ENCODE measurements at places on chromosomes 1 and 21.

DNA sequence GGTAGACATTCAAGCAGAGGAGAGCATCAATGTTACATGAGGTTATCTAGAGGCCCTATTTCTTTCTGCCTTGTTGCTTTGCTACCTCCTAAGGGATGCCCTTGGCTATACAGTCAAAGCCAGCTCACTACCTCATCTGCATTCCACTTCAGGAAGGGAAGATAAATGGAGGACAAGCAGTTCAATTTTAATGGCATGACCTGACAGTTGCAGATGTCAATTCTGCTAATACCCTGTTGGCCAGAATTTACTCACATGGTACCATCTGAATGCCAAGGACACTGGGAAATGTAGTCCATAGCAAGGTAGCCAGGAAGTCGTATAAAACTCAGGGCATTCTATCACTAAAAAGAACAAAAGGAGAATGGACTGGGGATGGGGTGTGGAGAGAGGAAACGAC, 31.5 kb downstream of the PALMD start:
- no peak for DNase-seq

GRCh38 chr1:226033582-226033981, 28.9 kb upstream of the H3-3A start:
- DNase-seq = no peak

DNA sequence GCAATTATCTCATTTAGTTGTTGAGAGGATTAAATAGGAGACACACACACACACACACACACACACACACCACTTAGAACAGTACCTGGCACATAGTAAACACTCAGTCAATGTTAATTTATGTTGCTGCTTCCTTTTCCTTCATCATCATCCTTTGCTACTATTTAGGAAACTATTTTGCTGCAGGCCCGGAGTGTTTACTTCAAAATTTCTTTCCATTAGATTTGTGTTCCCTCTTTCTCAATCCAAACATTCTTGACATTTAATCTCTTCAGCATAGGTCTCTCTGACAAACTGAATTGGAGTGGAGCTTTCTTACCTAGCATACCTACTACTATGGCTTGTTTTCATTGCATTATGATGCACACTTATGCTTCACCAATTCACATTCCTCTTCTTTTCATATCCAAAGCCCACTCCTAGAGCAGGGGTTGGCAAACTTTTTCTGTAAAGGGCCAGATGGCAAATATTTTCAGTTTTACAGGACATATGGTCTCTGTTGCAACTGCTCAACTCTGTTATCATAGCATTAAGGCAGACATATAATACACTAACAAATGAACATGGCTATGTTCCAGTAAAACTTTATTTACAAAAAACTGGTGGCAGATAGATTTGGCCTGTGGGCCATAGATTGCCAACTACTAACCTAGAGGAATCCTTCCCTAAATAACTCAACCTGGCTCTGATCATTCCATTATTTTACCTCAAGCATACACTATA, 49.5 kb downstream of the SCMH1 start:
- no peak for DNase-seq

- DNase-seq = no peak
Observed at GRCh38 chr1:63134501-63135173, 187.7 kb upstream of the FOXD3 start.

GRCh38 chr1:83923553-83923952, 75.4 kb downstream of the TTLL7 start:
- DNase-seq = no peak

DNA sequence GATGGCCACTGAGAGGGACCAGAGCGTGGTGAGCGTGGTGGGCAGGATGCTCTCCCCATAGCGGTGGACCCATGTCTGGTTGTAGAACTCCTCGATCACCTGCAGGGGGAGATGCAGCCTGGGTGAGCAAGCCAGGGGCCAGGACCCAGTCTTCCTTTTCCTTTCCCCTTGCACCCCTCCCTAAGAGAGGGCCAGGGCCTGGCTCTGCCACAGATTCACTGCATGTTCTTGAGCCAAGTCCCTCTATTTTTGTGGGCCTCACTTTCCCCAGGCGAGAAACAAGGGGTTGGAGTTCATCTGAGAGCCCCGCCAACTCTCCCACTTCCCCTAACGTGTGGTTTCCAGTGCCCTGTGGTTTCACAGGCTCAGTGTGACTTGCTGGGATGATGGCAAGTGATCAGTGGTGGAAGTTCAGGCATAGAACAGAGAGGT, 27.5 kb downstream of the SLC2A1 start:
- peak; percentile 73 for DNase-seq

DNA sequence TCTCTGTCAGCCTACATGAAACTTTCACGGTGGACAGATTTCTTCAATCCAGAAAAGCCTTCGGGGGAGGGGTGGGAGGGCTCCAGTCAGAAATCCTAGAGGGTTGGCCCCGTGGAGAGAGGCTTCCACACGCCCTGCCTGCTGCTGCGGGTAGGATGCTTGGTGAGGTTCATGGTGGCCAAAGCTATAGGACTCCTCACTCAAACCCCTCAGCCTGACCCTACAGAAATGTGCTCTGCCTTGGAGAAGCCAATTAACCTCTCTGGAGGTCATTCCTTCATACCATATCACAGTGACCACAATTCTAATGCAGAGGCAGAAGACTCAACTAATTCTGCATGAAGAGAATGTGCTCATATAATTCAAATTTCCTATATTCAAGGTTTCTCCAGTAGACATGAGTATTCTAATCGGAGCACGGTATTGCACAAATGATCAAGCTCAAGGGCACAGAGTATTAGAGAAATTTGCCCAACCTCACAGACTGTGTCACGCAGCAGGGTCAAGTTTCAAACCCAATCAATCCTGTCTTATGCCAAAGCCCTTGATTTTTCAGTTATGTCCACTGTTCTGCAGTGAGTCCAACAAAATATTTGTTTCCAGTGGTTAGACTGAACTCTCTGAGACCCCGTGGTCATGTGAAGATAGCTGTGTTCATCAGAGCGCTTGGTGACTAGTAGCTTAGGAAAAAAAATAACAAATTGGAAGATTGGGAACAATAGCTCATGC, 104.8 kb downstream of the TOMM20 start:
- DNase-seq = no peak

GRCh38 chr1:46615735-46616134, 876 bp downstream of the MOB3C start:
- DNase-seq = no peak

GRCh38 chr1:161273402-161273801, 14.9 kb downstream of the PCP4L1 start:
- DNase-seq = peak; percentile 41

- no peak for DNase-seq
Observed at GRCh38 chr1:30184393-30185141, 538.8 kb downstream of the MATN1 start.

DNA sequence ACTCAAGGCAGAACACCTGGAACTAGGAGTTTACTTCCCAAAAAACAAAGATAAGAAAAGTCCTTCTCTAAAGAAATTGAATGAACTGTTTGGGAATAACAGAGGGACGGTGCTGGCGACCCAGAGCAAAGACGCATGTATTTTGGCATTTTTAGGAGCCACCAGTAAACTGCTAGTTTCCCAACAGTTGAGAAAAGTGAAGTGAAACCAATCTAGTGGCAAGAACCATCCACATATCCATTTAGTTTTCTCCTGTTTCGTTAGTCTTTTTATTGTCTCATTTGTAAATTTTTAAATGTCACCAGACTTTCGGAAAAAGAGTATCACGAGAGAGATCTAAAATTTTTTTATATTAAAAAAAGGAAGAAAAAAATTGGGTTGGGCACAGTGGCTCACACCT, 30.2 kb downstream of the ODF2L start:
- DNase-seq = no peak
